ENCODE measurements at places on chromosomes 2 and 18.

DNA sequence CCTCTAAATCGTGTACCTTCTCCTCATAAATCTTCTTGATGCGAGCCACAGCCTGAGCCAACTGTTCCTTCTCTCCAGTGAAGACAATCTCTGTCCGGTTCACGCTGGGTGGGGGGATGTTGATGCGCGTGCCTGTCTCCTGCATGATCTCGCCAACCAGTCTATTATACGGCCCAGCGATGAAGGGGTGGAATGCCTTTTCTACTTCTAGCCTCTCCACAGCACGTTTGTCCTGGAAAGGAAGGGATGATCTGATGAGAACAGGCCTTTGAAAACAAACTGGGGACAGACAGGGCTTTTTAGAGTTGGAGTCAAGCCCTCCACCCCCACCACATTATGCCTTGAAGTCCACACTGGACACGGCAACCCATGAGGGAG, 59.3 kb downstream of the HDLBP start:
- no peak for DNase-seq

GRCh38 chr2:188439986-188440385, 148.3 kb downstream of the GULP1 start:
- no peak for DNase-seq

DNA sequence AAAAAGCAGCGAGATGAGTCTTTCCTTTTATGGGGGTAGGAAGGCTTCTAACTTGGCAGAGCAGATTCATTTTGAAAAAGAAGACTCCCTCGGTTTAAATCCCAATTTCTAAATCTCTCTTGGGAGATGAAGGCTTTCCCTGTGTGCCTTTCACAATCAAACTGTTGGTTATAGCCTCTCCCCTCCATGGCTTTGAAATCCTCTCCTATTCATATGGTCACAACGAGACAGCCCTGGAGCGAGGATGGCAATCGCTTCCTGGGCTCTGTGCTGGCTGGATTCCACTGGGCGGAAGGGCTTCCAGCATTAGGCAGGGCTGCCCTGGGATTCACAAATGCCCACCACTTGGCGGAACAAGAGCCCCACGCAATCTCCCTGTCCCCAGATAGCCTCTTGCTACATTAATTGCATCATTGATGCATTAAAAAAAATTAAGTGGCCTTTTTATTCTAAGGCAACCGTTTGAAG, 1.6 kb downstream of the CAVIN2 start:
- DNase-seq = no peak

GRCh38 chr2:24024996-24025663, 15.2 kb downstream of the MFSD2B start:
- no peak for DNase-seq

DNA sequence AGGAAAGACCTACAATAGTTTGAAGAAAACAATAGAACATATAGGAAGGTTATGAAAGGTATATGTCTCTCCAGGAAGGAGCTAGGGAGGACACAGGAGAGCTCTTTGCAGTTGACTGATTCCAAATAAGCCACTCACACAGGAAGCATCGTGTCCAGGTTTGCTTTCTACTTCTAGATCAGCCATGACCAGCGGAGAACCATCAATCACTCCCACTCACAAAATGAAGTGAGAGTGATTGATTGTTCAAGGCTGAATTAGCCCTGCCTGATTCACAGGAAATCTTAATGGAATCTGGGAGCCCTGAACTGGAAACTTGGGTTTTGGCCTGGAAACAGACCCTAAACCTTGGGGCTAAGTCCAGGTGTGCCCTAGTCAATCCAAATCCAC, 1292.2 kb upstream of the ZEB2 start:
- DNase-seq = no peak

DNA sequence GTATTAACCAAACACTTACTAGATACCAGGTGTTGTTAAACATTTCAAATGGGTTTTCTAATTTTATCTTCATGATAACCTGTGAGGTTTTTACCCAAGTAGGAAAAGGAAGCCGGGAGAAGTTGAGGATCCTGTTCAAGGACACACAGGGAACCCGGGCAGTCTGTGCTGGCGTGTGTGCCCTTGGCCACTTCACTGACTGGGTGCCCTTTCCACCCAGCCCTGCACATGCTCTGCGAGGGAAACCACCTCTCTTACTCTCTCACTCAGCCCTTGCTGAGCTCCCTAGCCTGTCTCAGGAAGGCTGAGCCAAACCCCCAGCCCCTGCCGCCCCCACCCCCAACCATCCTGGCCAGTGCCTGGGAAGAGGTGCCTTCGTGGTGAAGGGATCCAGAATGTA, 51.8 kb downstream of the TEX44 start:
- no peak for DNase-seq

GRCh38 chr2:1511455-1511854, 98.2 kb downstream of the TPO start:
- DNase-seq = no peak

GRCh38 chr2:52340171-52340570, 1308.2 kb upstream of the NRXN1 start:
- DNase-seq = no peak
